ENCODE measurements at places on chromosomes 6 and 20. TPM values are rescaled to one million over a fixed set of nuclear protein-coding genes. Genes with fewer than 3 reads are reported as not detected.
A peak's percentile ranks its signal among the peaks of the same experiment; 100 is the strongest.

DNA sequence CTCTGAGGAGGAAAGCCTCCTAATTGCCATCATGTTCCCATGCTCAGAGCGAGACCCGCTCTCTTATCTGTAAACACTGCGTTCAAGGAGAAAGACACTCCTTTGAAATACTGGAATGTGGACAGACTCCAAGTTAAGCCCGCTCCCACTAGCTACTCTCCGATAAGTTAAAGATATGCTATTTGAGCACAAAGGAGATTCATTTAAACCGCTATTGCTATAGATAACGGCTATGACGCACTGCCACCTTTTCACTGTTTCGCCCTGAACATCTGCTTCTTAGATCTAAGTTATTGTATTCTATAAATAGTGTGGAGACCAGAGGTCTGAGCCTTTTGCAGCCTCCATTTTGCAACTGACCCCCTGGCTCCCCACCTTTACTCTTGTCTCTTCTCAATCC is 82.3 kb downstream of the GPX5 start:
- H3K27me3 ChIP-seq: no peaks in the 10 kb centered on the region
- H3K27ac ChIP-seq: no peak overlapping the region
- H3K4me3 ChIP-seq: no peak overlapping the region

GRCh38 chr6:130296854-130297253 is 69.0 kb upstream of the TMEM200A start:
- H3K27ac ChIP-seq: no peak overlapping the region
- H3K4me3 ChIP-seq: no peak overlapping the region
- no peaks in the 10 kb centered on the region for H3K4me1 ChIP-seq
- no peaks in the 10 kb centered on the region for H3K27me3 ChIP-seq
- no peaks in the 10 kb centered on the region for H3K36me3 ChIP-seq

- no peak overlapping the region for H3K4me3 ChIP-seq
- H3K27ac ChIP-seq: no peak overlapping the region
- no peaks in the 10 kb centered on the region for H3K36me3 ChIP-seq
- no peak for DNase-seq
Observed at GRCh38 chr6:168415098-168415992, 25.6 kb upstream of the SMOC2 start.

GRCh38 chr20:16974855-16975162 is 226.7 kb downstream of the OTOR start:
- DNase-seq: no peak
- no peak overlapping the region for H3K4me3 ChIP-seq
- H3K36me3 ChIP-seq: no peaks in the 10 kb centered on the region
- H3K4me1 ChIP-seq: no peaks in the 10 kb centered on the region

- H3K36me3 ChIP-seq: no peaks in the 10 kb centered on the region
- H3K27ac ChIP-seq: no peak overlapping the region
- H3K27me3 ChIP-seq: no peaks in the 10 kb centered on the region
Observed at GRCh38 chr6:145045582-145045981, 689.7 kb downstream of the EPM2A start.

DNA sequence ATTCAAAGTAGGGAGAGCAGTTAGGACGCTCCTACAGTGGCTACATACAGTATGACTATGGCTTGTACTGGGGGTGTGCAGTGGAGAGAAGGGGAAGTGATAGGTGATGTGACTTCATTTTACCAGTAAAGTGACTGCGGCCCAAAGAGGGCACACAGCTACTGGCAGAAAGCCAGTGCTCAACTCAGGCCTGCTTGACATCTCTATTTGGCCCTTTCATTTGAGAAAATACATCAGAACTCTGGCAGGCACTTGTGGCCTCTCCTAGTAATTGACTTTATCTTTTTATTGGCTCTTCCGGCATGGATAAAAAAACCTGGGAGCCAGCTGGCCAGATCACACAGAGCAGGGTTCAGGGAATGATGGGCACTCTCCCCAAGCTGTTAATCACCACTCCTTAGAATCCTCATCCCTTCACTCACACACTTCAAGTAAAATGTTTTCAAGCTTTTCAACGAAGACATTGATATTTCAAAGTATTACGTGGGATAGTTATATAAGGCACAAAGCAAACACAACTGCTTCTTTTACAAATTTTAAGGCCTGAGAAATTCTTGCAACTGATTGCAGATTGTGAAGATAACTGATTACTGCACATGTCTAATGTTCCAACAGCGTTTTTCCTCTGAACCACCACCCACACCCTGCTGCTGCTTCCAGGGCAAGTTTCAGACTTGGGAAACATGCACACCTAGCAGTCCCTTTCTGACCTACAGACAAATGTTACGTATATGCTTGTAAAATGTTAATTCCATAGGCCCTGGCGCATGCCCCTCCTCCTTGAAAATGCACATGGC is 73.5 kb downstream of the TNFRSF21 start:
- H3K4me1 ChIP-seq: no peaks in the 10 kb centered on the region
- no peaks in the 10 kb centered on the region for H3K27me3 ChIP-seq
- H3K27ac ChIP-seq: no peak overlapping the region
- H3K4me3 ChIP-seq: no peak overlapping the region
- peak; percentile 50 for DNase-seq
- no peaks in the 10 kb centered on the region for H3K36me3 ChIP-seq

DNA sequence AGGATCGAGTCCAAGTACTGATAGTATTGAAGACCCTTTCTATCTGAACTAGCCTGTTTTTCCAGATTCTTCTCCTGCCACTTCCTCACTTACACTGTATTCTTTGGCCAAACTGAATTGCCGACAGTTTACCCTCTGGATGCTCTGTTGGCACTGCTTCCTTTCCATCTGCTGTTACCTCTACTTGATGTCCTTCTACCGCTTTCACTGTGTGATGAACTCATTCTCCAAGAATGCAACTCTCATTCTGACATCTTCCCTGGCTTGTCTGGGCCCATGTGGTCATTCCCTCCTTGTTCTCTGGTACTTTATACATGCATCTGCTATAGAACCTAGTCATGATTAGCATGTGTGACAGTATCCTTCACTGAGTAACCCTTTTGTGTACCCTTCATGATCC is 16.3 kb downstream of the RPRD1B start:
- H3K27ac ChIP-seq: no peak overlapping the region
- H3K4me1 ChIP-seq: peaks cover 2% of the 10 kb centered on the region
- H3K27me3 ChIP-seq: no peaks in the 10 kb centered on the region

DNA sequence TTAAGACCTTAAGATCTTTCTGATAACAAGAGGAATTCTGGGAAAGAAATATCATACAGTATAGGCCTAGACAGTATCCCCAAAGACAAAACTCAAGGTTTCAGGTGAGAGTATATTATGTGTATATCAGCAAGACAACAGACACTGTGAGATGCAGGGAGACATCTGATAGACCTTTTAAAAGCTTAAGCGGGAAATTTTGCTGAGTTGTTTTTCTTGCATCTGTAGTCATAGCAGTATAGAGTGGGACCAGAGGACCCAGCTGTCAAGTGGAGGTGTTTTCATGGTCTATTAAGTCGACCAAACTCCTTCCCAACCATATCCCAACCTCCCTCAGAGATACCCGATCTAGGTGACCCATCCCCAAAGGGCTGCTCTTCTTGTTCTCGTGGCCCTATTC is 98.1 kb upstream of the THEMIS start:
- no peaks in the 10 kb centered on the region for H3K36me3 ChIP-seq
- no peaks in the 10 kb centered on the region for H3K27me3 ChIP-seq
- H3K4me3 ChIP-seq: no peak overlapping the region
- H3K4me1 ChIP-seq: peaks cover 3% of the 10 kb centered on the region
- no peak overlapping the region for H3K27ac ChIP-seq

DNA sequence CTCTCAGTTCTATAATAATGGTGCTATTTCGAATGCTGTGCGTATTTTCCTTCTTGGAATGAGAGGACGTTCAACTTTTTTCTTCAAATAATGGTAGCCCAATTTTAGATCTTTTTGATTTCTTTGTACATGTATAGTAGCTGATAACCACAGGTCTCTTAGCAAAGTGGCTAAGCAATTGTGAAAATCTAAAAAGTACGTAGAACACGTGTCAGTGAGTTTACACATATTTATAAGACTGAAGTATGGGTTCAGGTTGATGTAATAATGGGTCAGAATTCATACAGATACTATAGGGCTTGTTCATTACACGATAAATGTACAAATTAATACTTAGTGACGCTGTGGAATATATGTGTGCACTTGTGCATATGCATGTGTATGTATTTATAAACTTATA is 1.3 kb downstream of the SMIM13 start:
- no peaks in the 10 kb centered on the region for H3K4me1 ChIP-seq
- DNase-seq: no peak
- H3K36me3 ChIP-seq: no peaks in the 10 kb centered on the region
- H3K27ac ChIP-seq: no peak overlapping the region
- peak overlapping the region; percentile 93 for H3K4me3 ChIP-seq
- H3K27me3 ChIP-seq: no peaks in the 10 kb centered on the region

- H3K27ac ChIP-seq: no peak overlapping the region
- DNase-seq: peak; percentile 17
- no peak overlapping the region for H3K4me3 ChIP-seq
- H3K27me3 ChIP-seq: no peaks in the 10 kb centered on the region
- no peaks in the 10 kb centered on the region for H3K4me1 ChIP-seq
- no peaks in the 10 kb centered on the region for H3K36me3 ChIP-seq
Observed at GRCh38 chr20:50335105-50335504, 144.5 kb downstream of the CEBPB start.

GRCh38 chr6:77341058-77341986 is 122.0 kb downstream of the HTR1B start:
- H3K27ac ChIP-seq: no peak overlapping the region
- H3K36me3 ChIP-seq: no peaks in the 10 kb centered on the region
- no peak overlapping the region for H3K4me3 ChIP-seq
- H3K27me3 ChIP-seq: no peaks in the 10 kb centered on the region

DNA sequence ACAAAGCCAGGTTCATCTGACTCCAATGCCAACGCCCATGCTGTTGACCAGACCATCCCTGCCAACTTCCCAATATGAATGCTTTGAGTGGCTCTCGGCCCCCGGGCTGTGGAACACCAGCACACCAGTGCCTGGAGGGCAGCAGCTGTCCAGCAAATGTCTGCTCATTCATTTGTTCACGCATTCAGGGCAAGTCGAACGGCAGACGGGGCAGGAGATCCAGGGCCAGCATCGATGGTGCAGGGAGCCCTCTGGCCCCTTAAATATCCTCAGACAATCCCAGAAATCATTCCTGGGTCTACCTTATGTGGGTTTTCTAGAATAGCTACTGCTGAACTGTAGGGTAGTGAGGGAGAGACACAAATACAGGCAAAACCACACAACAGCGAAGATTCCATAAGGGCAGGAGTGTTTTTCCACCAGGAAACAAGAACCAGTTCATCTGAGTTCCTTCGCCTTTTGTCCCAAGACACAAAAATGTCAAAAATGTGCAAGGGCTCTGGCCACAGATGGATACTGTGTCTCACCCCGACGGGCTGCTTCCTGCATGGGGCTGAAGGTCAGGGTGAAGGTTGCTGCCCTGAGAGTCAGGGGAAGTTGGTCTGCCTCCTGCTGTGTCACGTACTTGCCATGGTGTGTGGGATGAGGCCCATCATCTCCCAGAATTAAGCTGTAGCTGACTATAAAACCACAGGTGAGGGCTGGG is 15.5 kb downstream of the RIPOR3 start:
- no peaks in the 10 kb centered on the region for H3K4me1 ChIP-seq
- H3K27me3 ChIP-seq: no peaks in the 10 kb centered on the region
- no peak overlapping the region for H3K27ac ChIP-seq
- DNase-seq: no peak
- no peaks in the 10 kb centered on the region for H3K36me3 ChIP-seq

- no peak overlapping the region for H3K27ac ChIP-seq
- no peaks in the 10 kb centered on the region for H3K36me3 ChIP-seq
- H3K4me1 ChIP-seq: peaks cover 2% of the 10 kb centered on the region
Observed at GRCh38 chr20:54622333-54623295, 147.2 kb downstream of the DOK5 start.

GRCh38 chr20:36845288-36845971 is 30.5 kb upstream of the TLDC2 start:
- H3K4me3 ChIP-seq: no peak overlapping the region
- DNase-seq: no peak
- H3K27me3 ChIP-seq: no peaks in the 10 kb centered on the region
- H3K36me3 ChIP-seq: no peaks in the 10 kb centered on the region

DNA sequence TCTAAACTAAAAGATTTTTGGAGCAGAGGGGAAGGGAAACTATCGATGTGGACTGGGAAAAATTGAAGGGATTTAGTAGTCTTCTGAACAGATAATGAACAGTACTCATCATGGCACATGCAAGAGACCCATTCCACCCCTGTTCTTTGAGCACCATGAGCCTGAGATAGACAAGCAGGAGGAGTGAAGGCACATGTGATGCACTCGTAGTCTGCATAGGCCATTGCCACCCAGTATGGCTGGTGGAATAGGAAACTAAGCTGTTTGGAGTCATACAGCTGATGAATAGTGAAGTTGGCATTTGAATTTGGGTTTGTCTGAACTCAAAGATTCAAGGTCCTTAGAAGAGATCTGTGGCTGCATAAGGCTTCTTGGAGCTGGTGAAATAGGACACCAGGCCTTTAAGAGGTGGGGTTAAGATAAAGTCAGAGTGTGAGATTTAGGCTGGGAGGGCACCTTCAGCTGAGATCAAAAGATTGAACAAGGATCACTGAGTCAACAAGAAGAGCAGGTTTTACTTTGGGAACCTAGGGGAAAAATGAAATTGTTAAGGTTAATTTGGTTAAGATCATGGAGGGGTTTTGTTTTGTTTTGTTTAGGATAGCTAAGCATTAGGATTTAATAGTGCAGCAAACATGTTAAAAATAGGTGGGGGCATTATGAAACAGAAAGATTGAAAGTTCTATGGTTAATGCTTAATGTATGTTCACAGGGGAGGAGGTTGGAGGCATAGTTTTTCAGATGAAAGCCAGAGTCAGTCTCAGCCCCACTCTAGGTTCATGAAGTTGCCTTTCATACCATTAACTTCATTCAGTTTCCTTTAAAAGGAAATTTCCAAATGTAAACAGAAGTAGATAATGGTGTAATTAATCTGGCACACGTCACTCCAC is 148.8 kb downstream of the ARID1B start:
- peaks cover 7% of the 10 kb centered on the region for H3K4me1 ChIP-seq
- H3K27ac ChIP-seq: no peak overlapping the region
- H3K4me3 ChIP-seq: no peak overlapping the region
- DNase-seq: no peak

- no peaks in the 10 kb centered on the region for H3K36me3 ChIP-seq
- no peaks in the 10 kb centered on the region for H3K27me3 ChIP-seq
- no peak overlapping the region for H3K4me3 ChIP-seq
- no peak for DNase-seq
Observed at GRCh38 chr6:90368001-90368400, 71.4 kb upstream of the BACH2 start.

GRCh38 chr6:140540743-140541142 is 1166.3 kb upstream of the CITED2 start:
- no peaks in the 10 kb centered on the region for H3K36me3 ChIP-seq
- no peak overlapping the region for H3K4me3 ChIP-seq
- no peak overlapping the region for H3K27ac ChIP-seq
- no peaks in the 10 kb centered on the region for H3K27me3 ChIP-seq

DNA sequence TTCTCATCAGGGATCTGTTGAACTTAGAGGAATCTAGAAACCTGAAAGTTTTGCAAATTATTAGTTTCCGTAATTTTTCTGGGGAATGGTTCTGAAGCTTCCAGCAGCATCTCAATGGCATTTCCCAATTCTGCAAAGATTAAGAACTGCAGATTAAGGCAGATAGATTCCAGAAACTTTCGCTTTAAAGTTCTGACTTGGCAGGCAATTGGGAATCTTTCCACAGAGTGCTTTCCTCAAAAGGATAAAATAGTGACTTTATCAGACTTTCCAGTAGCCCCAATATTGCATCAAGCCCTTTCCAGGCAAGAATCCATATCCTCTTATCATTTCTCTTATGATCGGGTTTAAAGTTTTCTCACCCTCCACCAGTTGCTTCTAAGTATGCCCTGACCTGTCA is 261.1 kb downstream of the FNDC1 start:
- H3K36me3 ChIP-seq: no peaks in the 10 kb centered on the region
- DNase-seq: no peak
- H3K4me1 ChIP-seq: no peaks in the 10 kb centered on the region
- no peak overlapping the region for H3K4me3 ChIP-seq

ASIP gene
- polyA plus RNA-seq: not detected

SGK2 gene
- polyA plus RNA-seq: 5.0 TPM

PSORS1C1 gene
- 1.6 TPM for polyA plus RNA-seq

POM121L2 gene
- polyA plus RNA-seq: not detected

PSMB1 gene
- polyA plus RNA-seq: 254 TPM

PET117 gene
- 7.6 TPM for polyA plus RNA-seq

NKAPL gene
- polyA plus RNA-seq: 4.3 TPM
